ENCODE measurements at places on chromosomes 2 and 18.

DNA sequence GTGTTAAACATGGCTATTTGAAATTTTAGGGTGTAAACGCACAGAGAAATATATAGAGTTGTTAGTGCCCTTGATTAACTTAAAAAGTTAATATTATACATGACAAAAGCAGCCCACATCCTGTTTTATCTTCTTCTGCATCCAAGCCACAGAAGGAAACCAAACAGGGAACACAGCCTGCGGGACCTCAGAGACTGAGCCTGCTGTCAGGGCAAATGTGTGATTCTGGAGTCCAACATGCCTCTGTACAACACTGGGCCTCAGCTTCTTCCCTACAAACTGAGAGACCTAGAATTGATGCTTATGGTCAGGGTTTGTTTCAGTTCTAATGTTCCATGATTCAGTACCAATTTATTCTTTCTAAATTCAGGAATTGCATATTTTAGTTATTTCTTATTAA lies 404.7 kb downstream of the FBXO15 start:
- no peak for DNase-seq

- DNase-seq: no peak
Observed at GRCh38 chr2:235191978-235192377, 240.2 kb downstream of the SH3BP4 start.

DNA sequence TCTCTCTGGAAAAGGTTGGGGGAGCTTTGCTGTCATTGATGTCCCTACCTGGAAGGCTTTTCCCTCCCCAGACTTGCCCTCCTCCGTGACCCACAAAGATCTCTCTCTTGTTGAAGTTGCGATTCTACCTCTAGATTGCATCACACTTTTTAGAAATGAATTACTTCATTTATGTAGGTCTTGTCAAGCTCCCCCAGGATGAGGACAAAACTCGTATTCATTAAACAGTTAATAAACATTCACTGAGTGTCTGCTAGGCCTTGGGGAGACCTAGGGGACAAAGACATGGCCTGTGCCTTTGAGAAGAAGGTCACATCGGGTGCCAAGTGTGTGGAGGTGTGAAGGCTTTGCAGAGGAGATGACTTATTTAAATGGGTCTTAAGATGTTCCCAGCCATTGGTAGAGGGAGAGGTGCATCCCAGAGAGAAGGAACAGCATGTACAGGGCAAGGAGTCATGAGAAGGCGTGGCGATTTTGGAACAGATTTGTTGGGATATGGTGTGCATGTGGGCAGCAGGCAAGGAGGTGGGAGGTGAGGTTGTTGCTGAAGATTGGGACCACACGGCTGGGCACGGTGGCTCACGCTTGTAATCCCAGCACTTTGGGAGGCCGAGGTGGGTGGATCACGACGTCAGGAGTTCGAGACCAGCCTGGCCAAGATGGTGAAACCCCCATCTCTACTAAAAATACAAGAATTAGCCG lies 9.8 kb upstream of the YWHAQ start:
- DNase-seq: no peak

GRCh38 chr2:128727404-128727803 lies 408.7 kb upstream of the HS6ST1 start:
- DNase-seq: no peak

DNA sequence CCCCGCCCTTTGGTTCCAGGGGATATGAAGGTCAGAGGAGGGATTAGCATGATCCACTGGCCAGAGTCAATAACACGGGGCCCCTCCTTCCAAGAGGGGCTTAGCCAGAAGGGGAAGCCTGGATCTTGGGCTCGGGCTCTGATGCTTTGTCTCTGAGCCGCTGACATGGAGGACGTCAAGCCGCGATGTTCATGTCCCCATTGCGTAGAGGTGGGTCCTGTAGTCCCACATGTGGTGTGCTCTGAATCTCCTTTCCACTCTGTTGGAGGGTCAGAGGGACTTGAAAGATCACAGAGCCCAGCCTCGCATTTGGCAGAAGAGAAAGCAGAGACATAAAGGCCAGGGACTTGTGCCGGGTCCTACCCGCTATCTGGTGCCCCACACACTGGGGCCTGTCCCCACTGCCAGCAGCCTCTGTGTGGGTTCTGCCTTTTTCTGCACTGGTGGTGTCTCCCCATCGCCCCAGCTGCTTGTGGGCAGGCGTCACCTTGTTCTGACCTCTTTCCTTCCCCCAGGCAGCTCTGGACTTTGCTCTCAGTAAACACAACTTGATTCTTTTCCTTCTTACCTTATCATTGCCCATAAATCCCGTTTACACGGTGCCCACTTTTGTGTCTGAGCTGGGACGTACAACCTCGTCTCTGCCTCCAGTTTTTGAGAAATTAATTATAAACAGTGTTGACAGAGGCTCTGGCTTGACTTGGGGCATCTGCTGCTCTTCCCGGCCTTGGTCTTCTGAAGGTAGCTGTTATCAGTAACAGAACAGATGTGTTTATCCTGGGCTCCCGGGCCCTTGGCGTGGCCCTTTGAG lies 48.8 kb downstream of the SH3BP4 start:
- no peak for DNase-seq

DNA sequence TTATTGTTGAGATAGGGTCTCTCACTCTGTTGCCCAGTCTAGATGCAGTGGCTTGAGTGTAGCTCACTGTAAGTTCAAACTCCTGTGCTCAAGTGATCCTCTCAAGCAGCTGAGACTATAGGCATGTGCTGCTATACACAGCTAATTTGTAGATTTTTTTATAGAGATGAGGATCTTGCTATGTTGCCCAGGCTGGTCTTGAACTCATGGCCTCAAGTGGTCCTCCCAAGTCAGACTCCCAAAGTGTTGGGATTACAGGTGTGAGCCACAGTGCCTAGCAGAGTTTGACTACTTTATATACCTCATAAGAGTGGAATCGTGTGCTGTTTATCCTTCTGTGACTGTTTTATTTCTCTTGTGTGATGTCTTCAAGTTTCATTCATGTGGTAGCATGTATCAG lies 60.3 kb downstream of the TANC1 start:
- no peak for DNase-seq

GRCh38 chr2:71452565-71452964 lies 796 bp upstream of the DYSF start:
- DNase-seq: no peak

- no peak for DNase-seq
Observed at GRCh38 chr2:705971-706511, 28.8 kb upstream of the TMEM18 start.

GRCh38 chr2:239431536-239431935 lies 30.7 kb upstream of the HDAC4 start:
- DNase-seq: no peak

- DNase-seq: no peak
Observed at GRCh38 chr2:10124538-10125045, 2.1 kb downstream of the RRM2 start.

DNA sequence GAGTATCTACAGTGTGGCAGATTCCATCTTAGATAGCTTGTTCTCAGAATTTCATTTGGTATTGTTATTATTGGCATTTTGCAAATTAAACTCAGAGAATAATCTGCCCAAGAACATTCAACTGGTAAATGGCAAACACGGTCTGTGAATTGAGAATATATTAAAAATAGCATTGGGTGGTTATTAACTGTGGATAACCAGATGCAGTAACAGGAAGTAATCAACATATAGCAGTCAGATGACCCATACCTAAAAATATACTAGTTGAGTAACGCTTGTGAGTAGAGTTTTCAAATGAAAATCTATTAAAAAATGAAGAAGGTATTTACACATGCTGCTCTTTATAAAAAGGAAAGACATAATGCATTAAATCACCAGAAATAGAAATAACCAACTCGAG lies 129.5 kb downstream of the ZNF804A start:
- DNase-seq: no peak

DNA sequence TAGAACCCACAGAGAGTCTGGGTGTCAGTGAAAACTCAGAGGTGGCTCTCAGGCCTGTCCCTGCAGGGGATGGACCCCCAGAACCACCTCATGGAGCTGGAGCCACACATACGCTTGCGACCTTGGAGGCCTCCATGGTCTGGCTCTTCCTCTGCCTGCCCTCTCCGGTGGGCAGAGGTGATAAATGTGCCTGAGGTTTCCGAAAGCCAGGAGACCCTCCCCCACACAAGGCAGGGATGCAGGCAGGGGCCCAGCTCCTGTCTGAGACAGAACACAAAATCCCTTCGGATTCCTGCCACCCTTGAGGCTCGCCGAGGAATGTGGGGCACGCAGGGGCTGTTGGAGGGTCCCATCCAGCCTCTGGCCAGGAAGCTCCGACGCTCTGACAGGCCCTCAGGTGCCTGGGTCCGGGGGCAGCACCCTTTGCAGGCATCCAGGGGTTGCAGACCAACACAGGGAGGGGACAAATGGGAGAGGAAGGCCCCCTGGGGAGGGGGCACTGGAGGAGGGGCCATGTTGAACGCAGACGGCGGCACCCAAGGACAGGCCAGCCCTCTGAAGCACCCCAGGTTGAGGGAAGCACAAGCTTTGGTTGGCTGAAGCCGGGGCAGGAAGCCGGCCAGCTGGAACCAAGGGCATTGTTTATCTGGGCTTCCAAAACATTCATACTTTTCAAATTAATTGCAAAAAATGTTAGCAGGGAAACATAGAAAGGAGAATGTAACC lies 4.1 kb upstream of the SNED1 start:
- no peak for DNase-seq

- no peak for DNase-seq
Observed at GRCh38 chr2:183495589-183496267, 371.5 kb downstream of the NUP35 start.

GRCh38 chr2:62536873-62537547 lies 31.0 kb upstream of the TMEM17 start:
- no peak for DNase-seq

DNA sequence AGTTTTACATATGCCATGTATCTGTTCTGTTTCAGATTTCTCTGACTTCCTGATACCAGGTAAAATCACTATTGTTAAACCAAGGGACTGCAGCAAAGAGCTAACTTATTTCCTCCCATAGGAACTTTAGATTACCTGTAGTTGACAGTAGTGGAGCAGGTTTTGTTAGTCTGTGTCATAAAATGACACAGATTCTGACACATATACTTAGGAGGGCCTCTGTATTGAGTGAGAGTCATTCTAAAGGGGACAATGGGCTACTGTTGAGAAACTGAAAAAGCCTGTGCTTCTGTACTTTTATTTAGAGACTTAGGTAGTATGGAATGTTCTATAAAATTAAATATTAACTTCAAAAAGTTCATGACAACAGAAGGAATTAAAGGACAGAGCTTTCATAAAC lies 48.2 kb downstream of the KCMF1 start:
- no peak for DNase-seq

DNA sequence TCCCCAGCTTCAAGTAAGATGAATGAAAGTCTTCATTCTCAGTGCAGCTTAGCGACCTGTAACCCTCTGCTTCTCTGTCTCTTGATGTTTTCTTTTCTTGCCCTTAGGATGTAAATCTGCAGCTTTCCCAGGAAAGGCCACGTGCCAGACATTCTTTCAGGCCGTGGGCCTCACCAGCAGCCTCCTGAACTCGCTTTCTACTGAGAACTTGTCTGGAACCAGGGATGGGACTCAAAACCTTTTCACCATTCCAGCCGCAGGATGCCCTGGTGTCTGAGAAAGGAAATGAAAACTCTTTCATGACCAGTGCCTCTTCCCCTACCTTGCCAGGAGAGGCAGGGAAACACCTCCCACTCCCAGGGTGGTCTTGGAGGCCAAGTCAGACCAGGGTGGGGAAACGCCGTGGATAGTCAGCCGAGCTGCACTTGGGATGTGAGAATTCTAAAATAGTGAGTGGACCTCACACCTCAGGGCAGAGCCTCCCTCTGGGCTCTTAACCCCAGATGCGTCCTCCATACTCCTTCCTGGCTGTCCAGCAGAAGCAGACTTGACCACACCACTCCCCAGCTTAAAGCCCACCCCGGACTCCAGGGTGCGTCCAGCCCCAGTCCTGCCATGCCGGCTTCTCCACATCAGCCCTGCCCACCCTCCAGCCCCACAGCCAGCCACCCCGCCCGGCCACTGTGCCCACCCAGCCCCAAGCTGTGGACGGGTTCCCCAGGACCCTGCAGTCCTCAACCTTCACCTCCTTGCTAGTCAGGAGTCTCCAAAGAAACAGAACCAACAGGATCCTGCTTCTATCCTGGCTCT lies 115.5 kb downstream of the TWIST2 start:
- DNase-seq: no peak

DNA sequence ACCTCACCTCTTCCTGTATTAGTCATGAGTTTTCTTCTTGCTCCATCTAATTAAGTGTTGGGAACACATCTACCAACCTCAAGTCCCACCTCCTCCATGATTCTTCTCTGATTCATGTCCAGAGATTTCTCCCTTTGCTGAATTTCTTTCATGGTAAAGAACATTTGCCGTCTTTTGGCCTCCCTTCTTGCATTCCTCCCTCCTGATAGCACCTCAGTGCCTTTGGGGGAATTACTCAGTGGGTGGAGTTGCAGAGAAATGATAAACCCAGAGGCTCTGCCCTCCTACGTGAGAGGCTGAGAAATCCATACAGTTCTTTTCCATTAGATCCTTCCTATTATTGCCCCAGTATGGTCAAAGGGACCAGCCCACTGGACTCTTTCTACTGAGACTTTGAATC lies 651.9 kb downstream of the SLC4A3 start:
- no peak for DNase-seq

DNA sequence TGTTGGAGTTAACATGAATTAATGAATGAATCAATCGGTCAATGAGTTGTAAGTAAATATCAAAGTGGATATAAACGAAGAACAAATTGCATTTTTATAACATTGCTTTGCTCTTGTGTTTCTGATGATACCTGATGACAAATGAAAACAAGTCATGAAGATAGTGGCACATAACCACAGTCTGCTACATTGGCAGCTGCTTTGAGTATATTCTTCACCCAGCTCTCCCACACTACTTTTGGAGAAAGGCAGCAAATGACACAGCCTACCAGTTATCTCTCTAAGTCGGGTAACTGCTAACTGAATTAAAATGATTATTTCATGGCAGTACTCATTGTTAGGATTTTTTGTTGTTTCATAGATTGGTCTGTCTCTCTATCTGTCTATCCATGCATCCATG lies 76.8 kb downstream of the COL5A2 start:
- no peak for DNase-seq

DNA sequence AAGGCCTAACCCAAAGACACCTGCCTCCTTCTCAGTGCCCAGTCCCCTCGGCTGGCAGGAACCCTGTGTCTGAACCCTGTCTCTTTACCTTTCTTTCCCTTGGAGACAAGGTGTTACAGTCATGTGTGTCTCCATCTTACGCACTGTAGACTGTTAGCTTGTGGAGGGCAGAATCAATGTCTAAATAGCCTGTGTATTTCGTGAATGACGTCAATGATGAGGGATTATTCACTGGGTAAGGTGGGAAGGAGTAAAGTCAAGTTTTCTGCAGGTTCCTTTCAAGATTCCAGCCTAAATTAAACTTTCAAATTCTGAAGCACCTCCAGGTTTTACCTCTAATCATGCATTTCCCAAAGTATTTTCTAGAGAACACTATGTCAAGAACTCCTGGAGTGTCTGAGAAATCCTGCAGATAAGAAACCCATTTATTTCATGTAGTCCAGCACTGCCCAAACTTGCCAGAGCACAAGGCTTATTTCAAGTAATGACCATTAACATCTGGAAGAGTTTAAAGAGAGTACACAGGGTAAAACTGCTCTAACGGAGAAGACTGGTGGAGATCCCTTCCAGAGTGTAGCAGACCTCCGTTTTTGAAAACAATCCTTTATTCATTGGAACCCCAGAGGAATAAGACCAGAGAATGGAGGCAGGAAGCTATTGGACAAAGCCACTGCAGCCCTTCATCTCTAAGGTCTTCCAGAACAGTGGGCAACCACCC lies 72.8 kb downstream of the KCNF1 start:
- no peak for DNase-seq

GRCh38 chr2:155368934-155369333 lies 670.4 kb downstream of the KCNJ3 start:
- DNase-seq: no peak

All from amygdala (tissue), 56 donors.